ENCODE measurements at places on chromosomes 6 and 20.

- DNase-seq, result no peak
Observed at GRCh38 chr6:79911992-79912391, 35.4 kb downstream of the ELOVL4 start.

DNA sequence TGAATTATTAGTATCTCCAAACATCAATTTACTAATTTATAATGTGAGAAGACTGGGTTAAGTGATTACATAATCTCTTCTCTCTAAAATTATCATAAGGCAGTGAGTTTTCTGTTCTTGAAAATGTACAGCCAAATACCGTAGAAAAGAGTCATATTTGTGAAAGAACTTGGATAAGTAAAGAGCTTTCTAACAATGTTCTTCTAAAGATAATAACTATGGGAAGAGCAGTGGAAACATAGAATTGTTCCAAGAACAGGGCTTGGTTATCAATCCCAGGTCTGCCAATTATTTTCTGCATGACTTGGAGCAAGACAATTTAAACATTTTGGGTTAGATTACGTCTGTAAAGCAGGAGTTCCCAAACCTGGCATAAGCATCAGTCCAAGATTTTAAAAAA is 198.1 kb upstream of the SGK1 start:
- no peak for DNase-seq

GRCh38 chr6:24255676-24256075 is 102.2 kb downstream of the DCDC2 start:
- DNase-seq, result no peak

DNA sequence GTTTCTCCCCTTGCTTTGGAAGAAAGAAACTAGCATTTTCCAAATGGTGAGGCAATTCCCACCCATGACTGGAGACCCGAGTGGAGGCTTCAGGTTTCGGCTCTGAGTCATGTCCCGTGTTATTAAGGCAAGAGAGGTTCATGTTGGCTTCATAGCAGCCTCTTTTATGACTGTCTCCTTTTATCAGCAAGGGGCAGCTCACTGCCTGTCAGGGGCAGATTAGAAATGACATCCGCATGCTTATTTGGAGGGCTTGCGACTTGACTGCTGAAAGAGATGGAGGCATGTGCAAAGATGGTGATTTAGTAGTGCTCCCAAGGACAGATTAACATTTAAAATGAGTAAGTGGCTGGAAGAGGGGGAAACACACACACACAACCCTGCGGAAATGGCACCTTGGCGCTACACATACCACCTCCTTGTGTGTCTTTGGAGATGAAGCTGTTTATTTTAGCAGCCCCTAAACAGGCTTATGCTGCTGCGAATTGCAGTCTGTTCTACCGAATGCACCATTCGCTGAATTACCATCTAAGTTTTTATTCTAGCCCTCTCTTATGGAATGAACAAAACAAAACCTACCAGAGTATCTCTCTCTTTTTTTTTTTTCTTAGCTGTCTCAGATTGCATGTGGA is 52.1 kb upstream of the VSTM2L start:
- no peak for DNase-seq

DNA sequence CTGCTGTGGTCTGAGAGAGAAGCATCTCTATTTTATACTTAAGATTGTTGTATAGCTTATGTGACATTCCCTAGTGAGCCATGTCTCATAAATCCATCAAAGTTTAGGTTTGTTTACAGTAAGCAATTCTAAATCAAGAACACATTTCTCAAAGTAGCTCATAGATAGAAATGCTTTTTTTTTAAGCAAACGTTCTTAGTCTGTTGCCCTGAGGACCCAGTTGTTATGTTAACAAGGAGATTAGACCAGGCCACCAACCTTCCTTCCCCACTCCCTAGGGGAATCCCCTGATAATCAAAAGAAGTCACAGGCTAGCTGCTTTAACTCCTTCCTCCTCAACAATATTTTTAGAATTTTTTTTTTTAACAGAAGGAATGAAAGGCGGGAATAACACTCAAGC is 169.0 kb downstream of the FUT9 start:
- no peak for DNase-seq

DNA sequence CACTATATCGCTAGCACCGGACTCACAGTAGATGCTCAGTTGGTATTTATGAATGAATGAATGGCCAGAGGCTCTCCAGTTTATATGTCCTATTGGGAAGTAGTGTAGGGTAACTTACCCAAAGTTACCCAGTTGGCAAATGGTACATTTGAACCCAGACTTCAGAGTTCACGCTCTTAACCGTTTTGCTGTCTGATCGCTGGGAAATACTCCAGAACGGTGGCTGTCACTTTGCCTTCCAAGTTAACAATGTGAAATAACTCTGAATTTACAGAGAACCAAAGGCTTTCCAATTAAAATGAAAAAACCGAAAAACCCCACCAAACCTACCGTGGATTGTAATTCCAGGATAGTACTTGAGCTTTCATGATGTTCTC is 1.6 kb downstream of the VAPB start:
- no peak for DNase-seq

GRCh38 chr6:119760046-119760445 is 410.5 kb upstream of the MAN1A1 start:
- no peak for DNase-seq

DNA sequence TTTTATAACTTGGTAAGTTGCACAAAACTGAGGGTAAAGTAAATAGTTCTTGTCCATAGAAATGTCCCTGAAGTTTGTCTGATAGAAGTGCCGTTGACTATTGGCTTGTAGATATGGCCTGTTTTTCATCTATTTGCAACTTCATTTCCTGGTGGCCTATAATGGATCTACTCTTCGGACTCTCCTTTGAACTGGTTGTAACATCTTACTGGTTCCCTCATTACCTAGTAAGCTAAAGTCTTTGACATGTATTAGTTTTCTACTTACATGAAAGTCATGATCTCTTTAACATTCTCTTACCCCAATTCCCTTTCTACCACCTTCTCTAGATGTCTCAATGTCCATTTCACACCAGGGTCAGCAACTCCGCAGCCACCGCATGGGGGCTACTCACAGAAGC is 146.3 kb downstream of the GRM4 start:
- no peak for DNase-seq

GRCh38 chr6:45917439-45917838 is 98.2 kb downstream of the CLIC5 start:
- DNase-seq, result no peak

DNA sequence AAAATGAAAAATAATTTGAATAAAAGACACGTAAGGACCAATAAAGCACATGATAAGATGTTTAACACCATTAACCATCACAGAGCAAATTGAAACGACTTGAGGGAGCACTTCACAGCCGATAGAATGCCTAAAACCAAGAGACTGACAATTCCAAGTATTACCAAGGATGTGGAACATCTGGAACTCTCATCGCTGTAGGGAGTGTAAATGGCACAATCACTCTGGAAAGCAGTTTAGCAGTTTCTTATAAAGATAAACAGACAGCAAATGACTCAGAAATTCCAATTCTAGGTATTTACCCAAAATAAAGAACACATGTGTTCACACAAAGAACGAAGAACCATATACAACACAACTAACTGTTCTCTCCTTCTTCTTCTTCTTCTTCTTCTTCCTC is 8.5 kb upstream of the UBD start:
- DNase-seq, result no peak

DNA sequence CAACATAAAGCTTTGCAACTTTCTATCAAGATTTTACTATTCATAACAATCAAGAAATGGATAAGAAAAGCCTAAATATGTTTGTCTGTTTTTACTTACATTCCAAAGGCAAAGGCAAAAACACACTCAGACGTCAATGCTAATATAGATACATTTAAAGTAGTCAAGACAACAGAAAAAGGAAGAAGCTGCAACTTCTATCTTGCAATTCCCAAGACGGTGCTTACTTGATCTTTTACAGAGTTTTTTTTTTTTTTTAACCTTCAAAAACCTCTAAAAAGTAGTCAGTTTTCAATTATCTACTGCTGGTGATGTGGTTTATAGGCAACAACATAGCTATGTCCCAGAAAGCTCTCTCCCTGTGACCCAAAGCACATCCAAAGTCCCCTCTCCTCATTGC is 58.1 kb downstream of the EPB41L2 start:
- no peak for DNase-seq

DNA sequence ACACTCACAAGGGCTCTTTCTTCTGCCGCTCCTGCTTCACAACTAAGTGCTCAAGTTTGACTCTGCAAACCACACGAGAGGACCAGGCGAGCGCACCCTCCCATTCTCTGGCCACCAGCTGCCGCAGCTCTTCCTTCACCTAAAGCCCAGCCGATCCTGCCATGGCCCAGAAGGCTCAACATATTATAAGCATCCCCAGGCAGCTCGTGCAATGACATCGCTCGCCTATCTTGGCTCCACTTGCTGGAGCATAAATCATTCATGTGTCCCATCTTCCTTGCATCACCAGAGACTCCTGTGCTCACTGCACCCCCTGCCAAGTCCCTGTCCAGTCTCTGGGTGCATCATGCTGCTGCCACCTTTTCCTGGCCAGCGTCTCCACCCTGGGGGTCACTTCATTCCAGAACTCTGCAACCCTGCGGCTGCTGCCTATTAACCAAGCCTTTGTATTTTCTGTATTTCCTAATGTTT is 59.0 kb downstream of the PSMG4 start:
- DNase-seq, result no peak

DNA sequence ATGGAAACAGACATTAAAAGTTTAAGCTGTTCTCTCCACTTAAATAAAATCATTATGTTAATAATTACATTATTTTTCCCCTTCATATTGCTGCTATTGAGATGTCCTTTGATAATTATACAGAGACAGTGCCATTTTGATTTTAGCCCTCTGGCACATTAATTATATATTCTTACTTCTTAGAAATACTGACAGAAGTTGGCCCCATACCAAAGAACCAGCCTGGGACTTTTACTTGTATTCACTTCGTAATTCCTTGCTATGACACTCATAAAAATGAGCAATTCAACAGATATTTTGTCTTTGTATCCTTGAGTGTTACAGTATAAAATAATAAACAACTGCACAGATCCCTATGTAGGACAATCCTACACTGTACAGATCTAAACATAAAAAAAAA is 743.7 kb downstream of the TBC1D32 start:
- no peak for DNase-seq

- no peak for DNase-seq
Observed at GRCh38 chr6:4362326-4362725, 227.0 kb upstream of the ECI2 start.

DNA sequence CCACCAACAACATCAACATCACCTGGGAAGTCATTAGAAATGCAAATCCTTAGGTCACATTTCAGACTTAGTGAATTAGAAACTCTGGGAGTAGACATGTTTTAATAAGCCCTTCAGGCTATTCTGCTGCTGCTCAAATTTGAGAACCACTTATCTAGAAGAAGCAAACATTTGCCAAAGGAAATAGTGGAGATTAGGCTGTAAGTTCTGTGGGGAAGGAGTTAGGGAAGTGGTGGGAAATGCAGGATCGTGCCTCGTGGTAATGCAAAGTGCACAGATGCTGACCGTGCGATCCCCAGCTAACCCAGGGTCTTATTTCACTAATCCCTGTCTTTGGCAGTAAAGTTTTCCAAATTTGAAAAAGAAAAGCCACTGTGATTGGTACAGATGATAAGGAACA is 328.5 kb downstream of the EPM2A start:
- DNase-seq, result no peak

Data from Caki2 (cell line).